ENCODE measurements at places on chromosomes 3 and 15.

- peak overlapping the region; percentile 98 for H3K27ac ChIP-seq
- no peak for DNase-seq
- peak overlapping the region; percentile 88 for H3K4me3 ChIP-seq
- peaks cover 59% of the 10 kb centered on the region for H3K4me1 ChIP-seq
- H3K27me3 ChIP-seq: no peaks in the 10 kb centered on the region
- no peaks in the 10 kb centered on the region for H3K36me3 ChIP-seq
These were observed 2.1 kb downstream of the IDH2 start for GRCh38 chr15:90099868-90100831.

- H3K4me1 ChIP-seq: peaks cover 6% of the 10 kb centered on the region
- H3K4me3 ChIP-seq: no peak overlapping the region
- no peak for DNase-seq
- H3K36me3 ChIP-seq: peaks cover 3% of the 10 kb centered on the region
These were observed 111.8 kb upstream of the TLE3 start for GRCh38 chr15:70209499-70209898.

GRCh38 chr3:133213937-133214336 lies 175.7 kb downstream of the TMEM108 start:
- H3K4me1 ChIP-seq: no peaks in the 10 kb centered on the region
- H3K4me3 ChIP-seq: no peak overlapping the region
- DNase-seq: no peak
- H3K36me3 ChIP-seq: no peaks in the 10 kb centered on the region
- H3K27ac ChIP-seq: no peak overlapping the region
- peaks cover 10% of the 10 kb centered on the region for H3K27me3 ChIP-seq

DNA sequence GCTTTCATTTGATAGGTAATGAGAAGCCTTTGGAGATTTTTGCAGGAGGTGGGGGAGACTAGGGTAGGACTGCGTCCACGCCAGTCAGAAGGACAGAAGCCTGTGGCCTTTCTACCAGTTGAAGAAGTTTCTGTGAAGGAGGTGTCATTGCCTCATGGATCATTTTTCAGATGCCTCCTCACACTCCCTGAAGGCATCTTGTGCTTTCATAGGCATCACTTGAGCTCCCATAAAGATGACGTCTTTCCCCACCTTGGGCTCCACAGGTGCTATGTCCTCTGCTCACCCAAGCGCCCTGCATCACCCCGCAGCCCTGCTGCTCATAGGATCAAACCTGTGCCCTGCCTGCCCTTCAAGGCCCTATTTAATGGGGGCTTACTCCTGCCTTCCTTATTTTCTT lies 7.5 kb upstream of the ITGA11 start:
- DNase-seq: no peak
- no peak overlapping the region for H3K27ac ChIP-seq
- peaks cover 95% of the 10 kb centered on the region for H3K27me3 ChIP-seq

DNA sequence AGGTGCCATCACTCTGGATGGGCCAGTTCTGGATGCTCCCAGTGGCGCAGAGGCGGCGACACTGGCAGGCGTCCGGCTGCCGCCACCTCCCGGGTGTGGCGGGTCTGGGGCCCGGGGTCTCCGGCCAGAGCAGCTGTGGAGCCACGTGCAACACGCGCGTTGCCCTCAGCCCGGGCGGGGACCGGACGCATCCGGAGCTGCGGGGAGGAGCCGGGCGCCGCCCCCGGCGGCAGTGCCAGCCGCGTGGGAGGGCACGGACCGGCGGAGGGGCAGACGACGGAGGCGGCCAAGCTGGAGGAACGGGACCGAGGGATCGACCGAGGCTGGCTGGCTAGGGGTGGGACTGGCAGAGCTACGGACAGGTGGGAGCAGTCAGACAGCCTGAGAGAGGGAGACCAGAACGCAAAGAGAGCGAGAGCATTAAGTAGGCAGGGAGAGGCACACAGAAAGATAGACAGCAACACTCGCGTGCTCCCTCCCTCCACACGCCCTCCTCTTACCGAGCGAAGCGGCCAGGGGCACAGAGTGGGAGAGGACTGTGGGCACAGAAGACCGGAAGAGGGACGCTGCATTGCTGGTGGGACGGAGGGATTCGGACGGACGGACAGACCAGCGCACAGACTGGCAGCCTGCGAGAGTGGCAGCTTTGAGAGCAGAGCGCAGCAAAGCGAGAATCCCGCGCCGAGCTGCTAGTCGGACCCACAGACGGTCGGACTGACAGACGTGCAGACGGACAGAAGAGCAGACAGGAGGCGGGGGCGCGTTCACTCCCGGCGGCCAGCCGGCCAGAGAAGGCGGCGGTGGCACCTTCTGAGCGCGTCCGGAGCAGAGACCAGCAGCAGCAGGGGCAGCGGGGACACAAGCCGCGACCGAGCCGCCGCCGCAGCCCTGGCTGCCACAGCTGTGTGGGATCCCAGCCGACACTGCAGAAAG lies at the start of gene ARPP21:
Gene ARPP21, plus strand, starts transcription at position 272 of the 933 bp plus-strand sequence. CDS start 42,227 bp downstream, outside the sequence.
- peaks cover 4% of the 10 kb centered on the region for H3K4me1 ChIP-seq
- no peaks in the 10 kb centered on the region for H3K36me3 ChIP-seq
- peak within 1 kb of the TSS; percentile 39 for H3K4me3 ChIP-seq
- H3K27me3 ChIP-seq: peaks cover 17% of the 10 kb centered on the region

- H3K36me3 ChIP-seq: no peaks in the 10 kb centered on the region
- peak overlapping the region; percentile 91 for H3K27ac ChIP-seq
- peaks cover 39% of the 10 kb centered on the region for H3K4me1 ChIP-seq
- no peaks in the 10 kb centered on the region for H3K27me3 ChIP-seq
- H3K4me3 ChIP-seq: peak overlapping the region; percentile 58
These were observed 46.1 kb upstream of the RASGRP1 start for GRCh38 chr15:38610748-38611147.

DNA sequence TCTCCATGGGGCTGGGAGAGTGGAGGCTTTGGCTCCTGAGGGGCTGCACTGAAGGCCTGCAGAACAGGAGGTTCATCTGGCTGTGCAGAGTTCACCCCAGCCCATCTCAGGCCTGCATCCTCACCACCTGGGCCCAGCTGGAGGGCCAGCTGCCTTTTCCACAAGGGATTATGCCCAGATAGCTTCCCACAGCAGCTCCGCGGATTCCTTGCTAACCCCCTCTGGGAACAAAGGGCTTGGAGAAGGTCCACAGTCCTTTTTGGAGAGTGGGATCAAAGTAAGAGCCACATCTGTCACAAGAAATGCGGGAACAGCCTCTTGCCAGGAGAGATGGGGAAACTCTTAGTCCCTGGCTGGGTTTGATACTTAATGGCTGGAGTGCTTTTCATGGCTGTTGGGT lies 164.7 kb upstream of the RGMA start:
- no peak overlapping the region for H3K27ac ChIP-seq
- no peak for DNase-seq
- H3K4me1 ChIP-seq: no peaks in the 10 kb centered on the region
- H3K27me3 ChIP-seq: peaks cover 22% of the 10 kb centered on the region
- H3K36me3 ChIP-seq: no peaks in the 10 kb centered on the region

DNA sequence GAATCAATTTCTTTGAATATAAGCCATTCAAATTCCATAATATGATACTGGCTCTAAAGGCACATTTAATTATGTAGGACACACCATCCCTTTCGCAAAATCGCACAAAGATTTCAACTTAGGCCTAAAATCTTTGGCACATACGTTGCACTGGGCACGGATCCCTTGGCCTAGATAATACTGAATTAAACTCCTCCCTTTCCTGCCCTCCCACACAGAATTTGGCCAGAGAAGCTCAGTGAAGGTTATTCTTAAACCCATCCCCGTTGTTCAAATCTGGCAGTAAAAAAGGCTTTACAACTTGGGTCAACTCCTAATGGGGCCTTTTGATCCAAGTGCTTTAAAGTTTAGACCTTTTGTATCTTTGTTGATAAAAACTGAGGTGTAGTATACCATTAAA lies 247.2 kb downstream of the PTPRG start:
- no peaks in the 10 kb centered on the region for H3K36me3 ChIP-seq
- no peak overlapping the region for H3K4me3 ChIP-seq
- H3K27ac ChIP-seq: no peak overlapping the region

DNA sequence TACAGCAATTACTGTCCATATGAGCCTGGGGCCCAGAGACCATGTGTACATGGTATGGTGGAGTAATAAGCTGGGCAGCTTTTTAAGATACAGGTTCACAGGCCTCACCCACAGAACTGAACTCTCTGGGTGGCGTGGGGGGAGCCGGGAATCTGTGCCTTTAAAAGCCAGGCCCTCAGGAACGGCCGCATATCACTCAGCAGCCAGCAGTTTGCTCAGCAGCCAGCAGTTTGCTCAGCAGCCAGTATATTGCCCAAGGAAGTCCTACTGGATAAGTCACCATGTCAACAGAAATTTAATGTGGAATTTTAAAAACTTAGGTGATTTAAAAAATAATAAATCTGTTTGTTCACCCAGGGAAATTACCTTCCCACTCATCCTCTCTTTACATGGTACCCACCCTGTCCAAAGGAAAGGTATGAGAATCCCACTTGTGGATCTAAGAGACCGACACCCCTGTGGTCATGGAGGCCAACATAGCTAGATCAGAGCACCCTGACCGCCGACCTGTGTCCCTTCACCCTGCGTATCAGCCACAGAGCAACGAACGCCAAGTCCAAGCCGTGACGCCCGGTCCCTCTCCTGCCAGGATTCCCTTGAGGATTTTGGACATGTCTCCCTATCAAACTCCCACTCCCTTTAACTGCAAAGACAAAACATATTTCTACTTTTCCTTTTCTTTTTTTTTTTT lies 95.7 kb upstream of the CHRM5 start:
- H3K4me3 ChIP-seq: no peak overlapping the region
- H3K27ac ChIP-seq: no peak overlapping the region
- peaks cover 12% of the 10 kb centered on the region for H3K4me1 ChIP-seq
- H3K36me3 ChIP-seq: peaks cover 6% of the 10 kb centered on the region
- no peaks in the 10 kb centered on the region for H3K27me3 ChIP-seq
- DNase-seq: no peak

DNA sequence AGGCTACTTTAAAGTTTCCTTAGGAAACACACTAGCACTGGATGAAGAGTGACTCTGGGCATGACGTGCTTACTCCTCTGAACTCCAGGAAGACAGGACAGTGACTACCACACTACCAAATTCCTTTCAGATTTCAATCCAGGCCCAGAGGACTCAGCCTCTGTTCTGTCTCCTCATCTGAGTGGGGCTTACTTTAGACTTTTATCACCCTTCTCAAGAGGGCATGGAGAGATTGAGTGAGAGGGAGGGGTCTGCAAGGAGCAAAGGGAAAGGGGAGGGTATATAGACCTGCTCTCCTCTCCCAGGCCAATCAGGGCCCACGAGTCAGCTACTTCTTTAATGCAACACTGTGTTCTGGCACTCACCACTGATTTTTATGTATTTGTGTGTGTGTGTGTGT lies 29.4 kb upstream of the RSL24D1 start:
- DNase-seq: no peak
- H3K4me3 ChIP-seq: no peak overlapping the region
- peaks cover 3% of the 10 kb centered on the region for H3K36me3 ChIP-seq
- H3K27me3 ChIP-seq: no peaks in the 10 kb centered on the region

DNA sequence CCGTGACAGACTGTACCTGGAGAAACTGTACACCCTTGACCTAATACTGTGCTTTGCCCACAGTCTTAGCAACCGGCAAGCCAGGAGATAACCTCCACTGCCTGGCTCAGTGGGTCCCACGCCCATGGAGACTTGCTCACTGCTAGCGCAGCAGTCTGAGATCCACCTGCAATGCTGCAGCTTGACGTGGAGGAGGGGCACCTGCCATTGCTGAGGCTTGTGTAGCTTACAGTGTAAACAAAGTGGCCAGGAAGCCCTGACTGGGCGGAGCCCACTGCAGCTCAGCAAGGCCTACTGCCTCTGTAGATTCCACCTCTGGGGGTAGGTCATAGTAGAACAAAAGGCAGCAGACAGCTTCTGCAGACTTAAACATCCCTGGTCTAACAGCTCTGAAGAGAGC lies 189.3 kb downstream of the EDEM1 start:
- H3K4me3 ChIP-seq: no peak overlapping the region
- H3K27ac ChIP-seq: no peak overlapping the region
- no peak for DNase-seq
- H3K36me3 ChIP-seq: no peaks in the 10 kb centered on the region

DNA sequence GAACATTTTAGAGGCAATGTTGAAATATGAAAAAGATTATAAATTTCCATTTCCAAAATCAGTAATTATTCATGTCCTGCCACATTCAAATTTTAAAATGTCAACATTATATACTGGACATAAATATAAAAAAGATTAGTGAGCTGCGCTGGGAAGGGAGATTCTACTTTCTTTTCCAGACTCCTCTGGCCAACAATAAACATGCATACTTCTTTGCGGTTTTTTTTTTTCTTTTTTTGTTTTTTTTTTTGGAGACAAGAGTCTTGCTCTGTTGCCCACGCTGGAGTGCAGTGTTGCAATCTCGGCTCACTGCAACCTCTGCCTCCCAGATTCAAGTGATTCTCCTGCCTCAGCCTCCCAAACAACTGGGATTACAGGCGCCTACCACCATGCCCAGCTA lies 105.5 kb downstream of the ADAM10 start:
- peaks cover 10% of the 10 kb centered on the region for H3K4me1 ChIP-seq
- no peak overlapping the region for H3K27ac ChIP-seq
- DNase-seq: no peak
- no peak overlapping the region for H3K4me3 ChIP-seq
- peaks cover 2% of the 10 kb centered on the region for H3K36me3 ChIP-seq

DNA sequence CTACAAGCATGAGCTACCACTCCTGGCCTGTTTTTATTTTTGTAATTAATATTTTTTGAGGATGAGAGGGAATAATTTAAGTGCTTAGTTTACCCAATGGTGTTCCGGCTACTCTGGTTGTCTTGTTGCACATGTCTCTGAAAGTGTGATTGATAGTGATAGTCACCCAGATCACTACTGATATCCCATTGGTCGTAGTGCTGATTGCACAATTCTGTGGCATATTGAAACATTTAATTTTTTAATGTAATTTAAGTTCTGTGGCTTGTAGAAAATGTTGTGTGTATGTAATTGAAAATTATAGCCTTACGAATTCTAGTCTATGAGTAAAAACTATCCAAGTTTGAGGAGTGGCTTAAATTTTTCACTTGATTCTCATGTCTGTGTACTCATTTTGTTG lies 11.9 kb downstream of the ARIH2 start:
- H3K36me3 ChIP-seq: peaks cover 12% of the 10 kb centered on the region
- no peak for DNase-seq
- H3K27ac ChIP-seq: no peak overlapping the region
- H3K4me3 ChIP-seq: no peak overlapping the region
- no peaks in the 10 kb centered on the region for H3K27me3 ChIP-seq

DNA sequence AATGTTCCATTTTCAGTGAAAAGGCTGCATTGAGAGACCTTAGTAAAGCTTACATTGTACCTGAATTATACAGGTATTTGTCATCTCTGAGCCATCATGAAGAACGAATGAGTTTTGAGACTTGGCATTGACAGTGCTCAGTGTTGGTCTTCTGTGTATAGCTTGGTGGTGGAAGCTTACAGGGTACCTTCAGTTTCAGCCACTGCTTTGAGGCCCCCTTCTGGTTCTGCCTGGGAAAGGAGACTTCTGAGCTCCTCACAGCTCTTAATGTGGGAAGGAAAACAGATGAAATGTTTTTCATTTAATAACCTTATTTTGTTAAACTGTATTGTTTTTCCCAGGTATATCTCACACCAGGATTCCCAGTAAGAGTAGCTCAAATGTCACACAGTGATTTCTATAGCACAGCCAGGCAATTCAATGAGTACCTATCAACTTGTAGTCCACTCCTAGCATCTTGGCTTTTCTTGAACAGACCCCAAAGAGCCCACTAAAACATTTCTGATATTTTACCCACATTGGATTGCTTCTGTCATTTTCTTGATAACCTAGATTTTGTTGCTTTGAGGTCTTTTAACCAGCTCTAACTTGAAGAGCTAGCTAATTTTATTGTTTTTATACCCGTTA lies 5.6 kb downstream of the SERPINI1 start:
- H3K4me3 ChIP-seq: no peak overlapping the region
- peaks cover 10% of the 10 kb centered on the region for H3K4me1 ChIP-seq
- H3K36me3 ChIP-seq: no peaks in the 10 kb centered on the region
- H3K27ac ChIP-seq: no peak overlapping the region
- no peaks in the 10 kb centered on the region for H3K27me3 ChIP-seq

Data from T-helper 17 cell (primary cell).